Thyroid gland (tissue), 4 donors: ENCODE measurements at places on chromosomes 7 and 10. TPM values are rescaled to one million over a fixed set of nuclear protein-coding genes. Genes with fewer than 3 reads are reported as not detected.

Gene FBXL13
- total RNA-seq, result 4.5 TPM

Gene CALHM1
- total RNA-seq, result not detected

Gene MIOS
- total RNA-seq, result 47.9 TPM

Gene CALN1
- 0.10 TPM for total RNA-seq

Gene SIRT1
- 33.9 TPM for total RNA-seq

Gene ABLIM1
- 225 TPM for total RNA-seq
